ENCODE measurements at places on chromosomes 11 and 22. TPM values are rescaled to one million over a fixed set of nuclear protein-coding genes. Genes with fewer than 3 reads are reported as not detected.

Gene MB
- total RNA-seq: 7.1 TPM

Gene AHNAK
- 200 TPM for total RNA-seq

Gene POU2AF3
- total RNA-seq: 0.53 TPM

Gene SMC1B
- total RNA-seq: not detected

Gene SEC14L6
- not detected for total RNA-seq
